SJCRH30 (cell line): ENCODE measurements at places on chromosomes 12 and 14.

GRCh38 chr12:59734371-59734770, 138.5 kb downstream of the SLC16A7 start:
- DNase-seq: no peak

DNA sequence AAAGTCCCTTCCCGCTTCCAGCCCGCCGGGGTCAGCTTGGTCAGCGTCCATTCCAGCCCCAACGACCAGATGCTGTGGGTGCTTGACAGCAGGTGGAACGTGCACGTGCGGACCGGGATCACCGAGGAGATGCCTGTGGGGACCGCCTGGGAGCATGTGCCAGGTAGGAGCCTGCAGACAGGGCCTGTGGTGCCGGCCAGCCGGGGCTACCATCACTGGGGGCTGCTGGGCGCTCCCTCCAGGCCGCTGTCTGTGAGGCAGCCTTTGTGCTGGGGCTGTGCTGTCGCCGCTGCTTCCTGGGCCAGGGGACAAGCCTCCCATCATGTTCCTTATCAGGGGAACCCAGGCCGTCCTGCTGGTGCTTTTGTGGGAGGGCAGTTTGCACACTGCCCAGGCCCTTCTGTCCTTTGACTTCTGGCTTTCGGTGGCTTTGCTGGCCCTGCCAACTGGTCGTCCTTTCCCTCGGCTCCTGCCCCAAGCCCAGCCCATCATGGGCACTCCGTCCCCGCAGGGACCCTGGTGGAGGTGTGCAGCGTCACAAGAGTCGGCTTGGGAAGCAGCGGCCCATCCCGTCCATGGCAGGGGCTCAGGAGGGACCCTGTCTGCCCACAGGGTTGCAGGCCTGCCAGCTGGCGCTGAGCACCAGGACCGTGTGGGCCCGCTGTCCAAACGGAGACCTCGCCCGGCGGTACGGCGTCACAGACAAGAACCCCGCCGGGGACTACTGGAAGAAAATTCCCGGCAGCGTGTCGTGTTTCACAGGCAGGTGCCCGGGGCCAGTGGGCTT, 12.4 kb downstream of the ANKRD9 start:
- no peak for DNase-seq

- DNase-seq: peak; percentile 30
Observed at GRCh38 chr14:59918824-59919569, 947 bp upstream of the LRRC9 start.

DNA sequence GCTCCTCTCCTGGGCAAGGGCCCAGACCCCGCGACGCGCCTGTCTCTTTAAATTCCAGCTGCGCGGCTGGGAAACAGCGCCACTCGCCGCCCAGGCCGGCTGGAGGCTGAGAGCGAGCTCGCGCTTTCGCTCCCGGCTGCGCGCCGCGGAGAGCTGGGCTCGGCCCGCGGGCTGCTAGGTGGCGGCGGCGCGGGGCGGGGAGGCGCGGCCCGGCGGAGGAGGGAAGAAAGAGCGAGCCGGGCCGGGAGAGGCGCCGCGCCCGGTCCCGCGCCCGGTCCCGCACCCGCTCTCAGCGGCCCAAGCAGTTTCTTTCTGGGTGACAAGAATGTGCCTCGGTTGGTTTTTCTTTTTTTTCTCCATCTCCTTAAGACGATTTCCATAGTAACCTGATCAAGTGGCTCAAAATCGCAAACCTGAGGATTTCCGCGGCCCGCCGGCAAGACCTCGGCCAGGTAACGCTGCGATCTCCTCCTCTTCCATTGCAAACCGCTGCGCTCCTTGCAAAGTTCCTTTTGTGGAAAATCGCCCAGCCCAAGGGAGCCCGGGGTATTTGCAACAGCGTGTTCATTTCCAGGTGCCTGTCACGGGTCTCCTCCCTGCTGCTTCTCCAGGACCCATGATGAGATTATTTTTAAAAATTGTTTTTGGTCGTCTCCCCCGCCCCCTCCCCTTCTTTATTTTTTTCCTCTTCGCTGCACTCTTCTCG, 259.5 kb upstream of the E2F7 start:
- peak; percentile 52 for DNase-seq

DNA sequence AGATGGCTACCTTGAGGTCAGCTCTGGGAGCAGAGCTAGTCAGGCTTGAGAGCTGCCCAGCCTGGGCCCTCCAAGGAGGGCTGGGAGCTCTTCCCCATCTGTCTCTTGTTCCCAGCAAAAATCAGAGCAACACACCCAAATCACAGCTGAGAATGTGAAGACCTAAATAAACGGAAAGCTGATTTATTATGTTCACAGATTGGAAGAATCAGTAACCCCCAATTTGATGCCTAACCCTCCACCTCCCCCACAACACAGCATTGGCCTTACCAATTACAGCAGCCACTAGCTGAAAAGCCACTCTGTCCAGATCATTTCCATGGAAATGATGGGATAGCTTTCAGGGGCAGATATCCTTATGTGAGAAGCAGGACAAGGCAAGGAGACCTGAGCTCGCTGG, 7.1 kb upstream of the ACTN1 start:
- no peak for DNase-seq

GRCh38 chr14:53628732-53629430, 327.7 kb downstream of the BMP4 start:
- DNase-seq: no peak

DNA sequence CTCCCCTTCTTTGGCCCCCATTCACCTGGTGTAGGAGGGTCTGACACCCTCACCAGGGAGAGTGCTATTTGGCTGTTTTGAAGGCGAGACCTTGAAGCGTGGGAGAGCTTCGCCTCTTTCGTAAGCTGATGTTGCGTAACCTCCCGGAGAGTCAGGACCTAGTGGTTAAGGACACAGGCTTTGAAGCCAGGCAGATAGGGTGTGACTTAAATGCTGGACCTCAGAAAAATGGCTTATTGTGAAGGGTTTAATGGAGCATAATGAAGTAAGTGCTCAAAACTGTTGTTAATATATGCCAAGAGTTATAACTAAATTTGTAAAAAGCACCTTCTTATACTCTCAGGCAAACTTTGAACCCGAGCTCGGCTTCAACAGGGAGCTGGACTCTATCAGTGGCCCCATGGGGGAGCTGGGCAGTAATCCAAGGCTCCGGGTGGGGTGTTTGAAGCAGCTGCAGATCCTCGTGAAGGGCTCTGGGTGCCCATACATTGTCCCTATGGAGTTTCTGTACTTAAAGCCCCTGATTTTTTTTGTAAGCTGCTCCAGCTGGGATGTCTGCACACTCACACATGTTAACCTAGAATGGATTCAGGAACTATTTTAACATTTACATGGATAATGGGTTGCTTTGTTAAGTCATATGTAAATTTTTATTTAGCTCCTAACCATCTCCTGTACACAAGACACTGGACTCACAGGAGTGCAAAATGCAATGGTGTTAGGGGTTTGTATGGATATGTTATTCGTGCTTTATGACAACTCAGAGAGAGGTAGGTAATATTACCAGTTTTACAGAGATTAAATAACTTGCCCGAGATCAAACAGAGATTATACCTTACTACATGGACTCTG, 26.0 kb downstream of the PPFIBP1 start:
- peak; percentile 84 for DNase-seq

GRCh38 chr12:93111773-93112172, 182.7 kb upstream of the EEA1 start:
- DNase-seq: no peak

DNA sequence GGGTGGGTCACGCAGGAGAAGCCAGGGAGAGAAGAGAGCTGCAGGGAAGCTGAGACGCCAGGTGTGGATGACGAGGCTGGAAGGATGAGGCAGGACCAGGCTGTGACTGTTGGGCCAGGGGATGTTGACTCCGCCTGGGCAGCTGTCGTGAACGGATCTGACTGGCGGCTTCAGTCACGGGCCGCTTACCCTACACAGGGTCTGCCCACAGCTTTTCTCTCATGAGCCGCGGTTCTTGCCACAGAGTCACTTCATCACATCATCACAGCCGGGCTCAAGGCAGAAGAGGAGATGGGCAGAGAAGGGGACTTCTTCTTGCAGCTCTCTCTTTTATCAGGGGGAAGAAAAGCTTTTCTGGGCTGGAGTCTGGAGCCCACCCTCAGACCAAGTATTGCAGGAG, 7.7 kb downstream of the CLBA1 start:
- DNase-seq: peak; percentile 82

- no peak for DNase-seq
Observed at GRCh38 chr12:52198454-52199215, 6.8 kb upstream of the KRT80 start.

- DNase-seq: peak; percentile 88
Observed at GRCh38 chr12:105235732-105236476, at the start of gene APPL2. Gene APPL2 (minus strand): TSS chr12:105236174. CDS start chr12:105236012, 162 bp downstream.

DNA sequence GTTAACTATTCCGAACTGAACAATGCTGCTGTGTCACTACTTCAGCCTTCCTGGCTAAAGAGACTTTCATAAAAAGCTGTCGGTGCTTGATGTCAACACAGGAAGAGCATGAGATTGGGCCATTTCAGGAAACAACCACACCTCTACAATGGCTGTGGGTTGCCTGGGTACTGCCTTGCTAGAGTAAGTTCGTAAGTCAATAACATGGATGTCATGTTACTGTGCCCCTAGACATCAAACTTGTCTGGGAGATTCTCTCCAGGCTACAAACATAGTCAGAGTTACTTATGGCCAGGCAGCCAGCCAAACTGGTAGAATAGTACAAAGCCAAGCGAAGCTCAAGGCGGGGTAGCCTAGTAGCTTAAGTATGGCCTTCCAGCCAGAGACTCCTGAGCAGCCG, 23.1 kb downstream of the MAX start:
- no peak for DNase-seq

GRCh38 chr14:60905923-60906322, 75.0 kb downstream of the TRMT5 start:
- DNase-seq: no peak

DNA sequence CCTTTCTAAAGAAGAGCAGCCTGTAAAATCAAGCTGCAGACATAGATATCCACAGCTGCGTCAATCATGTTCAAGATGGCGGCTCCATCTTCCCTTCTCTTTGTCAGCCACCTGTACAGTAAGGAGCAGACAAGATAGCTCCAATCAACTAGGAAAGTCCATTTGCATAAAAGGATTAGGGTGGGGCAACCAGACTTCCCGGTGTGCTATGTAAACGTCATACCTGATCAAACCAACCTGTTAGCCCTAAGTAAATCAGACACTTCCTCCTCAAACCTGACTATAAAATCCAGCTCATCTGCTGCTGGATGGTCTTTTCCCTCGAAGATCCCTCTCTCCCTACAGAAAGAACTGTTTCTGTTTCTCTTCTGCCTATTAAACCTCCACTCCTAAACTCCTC, 60.1 kb downstream of the BCAT1 start:
- no peak for DNase-seq

DNA sequence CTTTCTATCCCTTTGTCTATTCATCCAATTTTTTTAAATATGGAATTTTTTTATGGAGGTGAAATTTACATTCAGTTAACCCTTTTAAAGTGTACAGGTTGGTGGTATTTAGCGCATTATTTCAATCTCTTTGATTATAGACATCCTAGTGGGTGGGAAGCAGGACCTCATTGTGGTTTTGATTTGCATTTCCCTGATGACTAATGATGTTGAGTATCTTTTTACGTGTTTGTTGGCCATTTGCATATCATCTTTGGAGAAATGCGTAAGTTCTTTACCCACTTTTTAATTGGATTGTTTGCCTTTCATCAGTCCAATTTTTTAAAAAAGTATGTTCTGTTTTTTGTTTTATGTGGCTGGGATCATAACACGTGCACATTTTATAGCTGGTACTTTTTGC, 20.8 kb downstream of the PAPLN start:
- no peak for DNase-seq

GRCh38 chr12:13780453-13780852, 200.9 kb downstream of the GRIN2B start:
- no peak for DNase-seq

DNA sequence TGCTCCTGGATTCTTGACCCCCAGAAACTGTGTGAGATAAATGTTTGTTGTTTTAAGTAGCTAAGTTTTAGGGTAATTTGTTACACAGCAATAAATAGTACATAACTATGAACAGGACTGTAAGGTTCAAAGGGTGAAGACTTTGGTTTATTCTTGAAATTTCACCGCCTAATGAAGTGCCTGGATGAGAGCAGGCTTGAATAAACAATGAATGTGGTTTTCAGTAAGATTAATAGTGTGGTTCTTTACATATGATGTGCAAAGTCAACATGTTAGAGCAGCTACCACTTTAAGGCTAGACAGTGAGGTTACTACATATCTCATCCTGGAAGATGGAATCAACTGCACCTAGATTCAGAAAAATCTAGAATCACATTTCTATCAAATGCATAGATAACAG, 145.2 kb upstream of the BTG1 start:
- no peak for DNase-seq

- no peak for DNase-seq
Observed at GRCh38 chr12:107475900-107476299, 209.7 kb upstream of the PWP1 start.

- no peak for DNase-seq
Observed at GRCh38 chr12:51391283-51392123, at the start of gene GALNT6. Gene GALNT6 (minus strand): TSS chr12:51391406. CDS start chr12:51379781, 11,625 bp downstream.

DNA sequence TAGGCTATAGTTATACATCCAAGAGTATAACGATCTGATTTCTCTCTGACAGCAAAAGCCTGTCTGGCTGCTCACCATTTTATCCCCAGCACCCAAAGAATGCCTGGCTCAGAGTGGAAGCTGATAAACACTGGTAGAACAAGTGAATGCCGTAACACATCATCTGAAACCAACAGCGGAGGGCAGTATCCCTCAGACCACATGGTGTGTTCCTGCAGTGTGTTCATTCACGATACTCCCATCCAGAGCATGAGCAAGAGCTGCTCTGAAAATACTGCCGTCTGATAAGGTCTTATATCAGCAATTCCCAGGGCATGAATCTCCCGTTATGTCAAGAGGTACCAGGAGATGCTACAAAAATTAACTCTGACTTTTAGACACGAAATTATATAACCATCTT, 95.9 kb downstream of the TTC7B start:
- DNase-seq: no peak

DNA sequence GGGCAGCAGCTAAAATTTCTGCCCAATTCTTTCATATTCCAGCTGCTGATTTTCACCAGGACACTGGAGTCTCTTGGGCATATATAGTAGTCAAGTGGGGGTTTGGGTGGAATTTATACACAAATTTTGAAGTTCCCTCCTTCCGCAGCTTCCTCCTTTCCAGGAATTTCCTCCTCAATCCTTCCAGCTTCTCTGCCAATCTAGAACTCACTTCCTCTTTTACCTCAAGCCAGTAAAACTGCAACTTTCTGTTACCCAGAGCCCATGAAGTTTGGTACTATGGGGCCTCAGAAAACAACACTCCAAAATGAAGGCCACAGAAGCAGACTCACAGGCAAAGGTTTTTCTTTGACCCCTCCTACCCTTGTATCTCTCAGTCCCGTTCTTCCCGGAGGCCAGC, 51.7 kb upstream of the G2E3 start:
- DNase-seq: no peak
